MV-4-11 (cell line): ENCODE measurements at places on chromosomes 16 and 17.
A peak's percentile ranks its signal among the peaks of the same experiment; 100 is the strongest.

GRCh38 chr17:8062807-8063483 lies 24.1 kb downstream of the ALOX15B start:
- DNase-seq, result no peak

GRCh38 chr17:21004016-21004930 lies 38.5 kb downstream of the USP22 start:
- no peak for DNase-seq

DNA sequence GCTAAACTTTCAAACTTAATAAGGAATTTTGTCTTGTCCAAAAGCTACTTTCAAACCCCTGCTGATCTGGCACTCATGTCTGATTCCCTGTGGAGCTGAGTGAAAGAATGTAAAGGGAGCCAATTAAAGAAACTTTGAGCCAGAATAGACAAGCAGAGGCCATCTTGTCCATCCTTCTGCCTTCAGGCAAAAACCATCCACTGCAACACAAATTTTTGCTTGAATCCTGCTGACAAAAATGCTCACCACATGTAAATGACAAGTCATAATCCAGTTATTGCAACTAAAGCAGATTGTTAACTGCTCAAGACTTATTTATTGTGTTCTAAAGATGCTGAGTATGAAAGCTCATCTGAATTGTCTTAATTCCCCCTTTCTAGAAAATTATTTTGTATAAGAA lies 124.0 kb upstream of the HLF start:
- DNase-seq, result no peak

GRCh38 chr16:11797957-11798299 lies 870 bp upstream of the ZC3H7A start:
- no peak for DNase-seq

- DNase-seq, result peak; percentile 99
Observed at GRCh38 chr17:7644775-7645174, 6.0 kb upstream of the ATP1B2 start.

- no peak for DNase-seq
Observed at GRCh38 chr17:43737722-43738121, 20.9 kb downstream of the SOST start.

GRCh38 chr17:65055708-65056638 lies 567 bp downstream of the GNA13 start:
- DNase-seq, result peak; percentile 35

DNA sequence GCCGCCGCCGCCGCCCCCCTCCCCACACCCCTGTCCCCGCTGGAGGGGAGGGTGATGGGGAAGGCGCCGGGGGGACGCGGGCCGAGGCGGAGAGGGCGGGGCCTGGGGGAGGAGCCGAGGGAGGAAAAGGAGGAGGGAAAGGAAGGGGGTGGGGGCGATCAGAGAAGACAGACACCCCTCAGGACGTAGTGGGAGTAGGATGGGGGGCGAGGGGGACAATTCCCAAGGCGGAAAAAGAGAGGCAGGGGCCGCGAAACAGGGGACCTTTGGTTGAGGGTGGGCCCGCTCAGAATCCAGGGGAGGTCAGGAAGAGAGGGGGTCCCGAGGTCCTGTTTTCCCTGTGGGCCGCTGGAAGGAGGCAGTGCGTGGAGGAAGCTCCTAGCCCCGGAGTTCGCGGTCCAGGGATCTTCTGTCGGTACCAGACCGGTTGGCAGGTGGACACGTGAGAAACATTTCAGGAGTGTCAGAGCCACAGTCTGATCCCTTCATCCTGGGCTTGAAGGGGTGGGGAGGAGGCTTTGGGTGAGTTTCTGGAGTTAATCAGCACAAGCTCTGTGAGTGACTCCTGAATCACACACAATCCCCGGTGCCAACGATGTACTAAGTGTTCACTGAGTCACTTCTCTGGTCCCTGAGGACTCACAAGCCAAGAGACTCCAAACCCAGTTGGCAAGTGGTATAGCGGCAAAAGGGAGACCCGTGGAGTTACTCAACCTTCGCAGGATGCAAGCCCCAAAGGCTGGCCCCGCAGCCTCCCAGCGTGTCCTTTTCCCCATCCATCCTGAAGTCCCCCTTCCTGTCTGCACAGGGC lies at the start of gene XYLT1:
TSS of gene XYLT1 (minus strand) at position 53 of the 811 bp plus-strand sequence. CDS start 164 bp downstream, outside the sequence.
- peak; percentile 40 for DNase-seq

DNA sequence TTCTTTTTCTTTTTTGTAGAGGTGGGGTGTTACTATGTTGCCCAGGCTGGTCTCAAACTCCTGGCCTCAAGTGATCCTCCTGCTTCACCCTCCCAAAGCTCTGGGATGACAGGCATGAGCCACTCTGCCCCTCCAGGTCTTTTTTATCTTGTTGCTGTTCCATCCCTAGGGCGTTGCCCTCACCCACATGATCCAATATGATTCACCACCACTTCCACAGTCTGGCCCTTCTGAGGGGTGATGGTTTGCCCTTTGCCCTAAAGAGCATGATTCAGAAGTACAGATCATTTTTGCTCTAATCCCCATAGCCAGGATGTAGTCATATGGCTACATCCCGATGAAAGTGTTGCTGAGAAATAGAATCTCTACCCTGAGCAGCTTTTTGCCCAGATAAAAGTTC lies 18.8 kb downstream of the STX4 start:
- peak; percentile 83 for DNase-seq

DNA sequence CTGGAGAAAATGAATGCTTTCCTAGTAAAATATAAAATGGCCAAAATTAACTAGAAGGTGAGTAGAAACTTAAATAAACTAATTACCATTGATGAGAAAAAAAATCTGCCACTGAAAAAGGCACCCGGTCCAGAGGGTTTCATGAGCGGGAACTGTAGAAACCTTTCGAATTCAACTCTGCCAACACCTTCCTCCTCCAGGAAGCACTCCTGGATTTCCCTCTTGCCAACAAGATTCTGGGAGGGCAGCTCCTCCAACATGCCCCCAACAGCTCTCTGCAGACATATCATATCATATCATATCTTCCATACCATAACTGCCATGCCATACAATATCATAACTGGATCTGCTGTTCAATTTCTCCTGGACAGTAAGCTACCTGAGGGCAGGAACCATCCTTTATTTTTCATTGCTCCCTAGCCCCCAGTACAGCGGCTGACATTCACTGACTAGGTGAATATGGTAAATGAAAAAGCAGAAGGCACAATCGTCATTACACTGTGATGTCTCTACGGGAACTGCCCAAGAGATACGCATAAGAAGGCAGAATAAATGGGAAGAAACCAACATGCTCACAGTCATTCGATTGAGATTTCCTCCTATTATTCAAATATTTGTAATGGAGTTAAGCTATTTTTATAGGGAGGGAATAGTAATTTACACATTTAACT lies 9.2 kb downstream of the ARHGAP27 start:
- DNase-seq, result no peak

DNA sequence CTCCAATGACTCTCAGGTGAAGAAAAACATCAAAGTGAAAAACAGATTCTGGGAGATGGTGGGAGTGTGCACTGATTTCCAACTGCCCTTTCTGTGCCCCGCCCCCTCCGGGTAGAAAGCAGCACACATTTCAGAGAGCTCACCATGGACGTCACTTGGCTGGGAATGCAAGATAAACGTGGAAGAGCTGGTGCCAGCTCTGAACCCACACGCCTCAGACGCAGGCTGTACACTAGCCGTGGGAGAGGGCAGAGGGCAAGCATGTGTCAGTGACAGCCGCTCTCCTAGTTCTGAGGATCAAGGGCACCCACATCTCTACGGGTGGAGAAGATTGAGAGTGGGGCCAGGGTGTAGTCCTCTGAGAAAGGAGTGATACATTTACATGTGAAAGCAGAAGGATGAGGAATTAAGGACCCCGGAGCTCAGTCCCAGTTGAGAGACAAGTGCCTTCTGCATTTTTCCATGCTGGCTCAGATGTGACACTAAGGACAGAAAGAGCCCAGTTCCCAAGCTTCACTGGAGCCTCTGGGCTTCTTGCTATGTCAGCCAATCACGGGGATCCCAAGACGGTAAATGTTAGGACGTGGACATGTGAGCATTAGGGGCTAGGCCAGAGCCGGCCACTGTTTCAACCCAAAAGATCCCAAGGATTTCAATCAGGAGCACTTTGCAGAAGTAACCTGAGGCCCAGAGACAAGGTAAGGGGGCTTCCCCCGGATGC lies 101.3 kb downstream of the ZFHX3 start:
- DNase-seq, result no peak

DNA sequence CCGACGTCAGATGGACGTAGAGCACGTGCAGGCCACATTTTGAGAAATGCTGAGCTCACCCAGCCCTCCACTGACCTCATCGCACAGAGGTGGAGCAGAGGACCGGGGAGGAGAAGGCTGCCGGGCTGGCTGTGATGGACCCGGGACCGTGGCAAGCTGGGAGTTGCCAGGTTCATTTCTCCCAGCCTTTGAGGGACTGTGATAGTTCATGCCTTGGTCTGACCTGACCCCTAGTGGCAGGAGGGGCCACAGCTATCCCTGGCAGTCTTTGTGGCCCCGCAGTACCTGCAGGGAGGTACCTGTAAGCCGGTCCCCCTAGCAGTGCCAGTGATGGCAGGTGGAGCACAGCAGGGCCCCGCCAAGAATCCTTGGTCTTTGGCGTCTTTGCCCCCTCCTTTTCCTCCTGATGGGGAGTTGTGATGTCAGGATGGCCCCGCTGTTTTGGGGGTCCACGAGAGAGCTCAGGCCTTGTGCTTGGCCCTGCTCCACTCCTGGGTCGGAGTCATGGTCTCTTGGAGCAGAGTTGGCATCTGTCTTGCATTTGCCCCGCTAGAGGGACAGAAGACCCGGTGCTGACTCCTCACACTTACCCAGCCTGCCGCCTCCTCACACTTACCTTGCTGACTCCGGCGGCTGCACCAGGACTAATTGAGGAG lies 50.4 kb downstream of the OR1D5 start:
- peak; percentile 24 for DNase-seq

DNA sequence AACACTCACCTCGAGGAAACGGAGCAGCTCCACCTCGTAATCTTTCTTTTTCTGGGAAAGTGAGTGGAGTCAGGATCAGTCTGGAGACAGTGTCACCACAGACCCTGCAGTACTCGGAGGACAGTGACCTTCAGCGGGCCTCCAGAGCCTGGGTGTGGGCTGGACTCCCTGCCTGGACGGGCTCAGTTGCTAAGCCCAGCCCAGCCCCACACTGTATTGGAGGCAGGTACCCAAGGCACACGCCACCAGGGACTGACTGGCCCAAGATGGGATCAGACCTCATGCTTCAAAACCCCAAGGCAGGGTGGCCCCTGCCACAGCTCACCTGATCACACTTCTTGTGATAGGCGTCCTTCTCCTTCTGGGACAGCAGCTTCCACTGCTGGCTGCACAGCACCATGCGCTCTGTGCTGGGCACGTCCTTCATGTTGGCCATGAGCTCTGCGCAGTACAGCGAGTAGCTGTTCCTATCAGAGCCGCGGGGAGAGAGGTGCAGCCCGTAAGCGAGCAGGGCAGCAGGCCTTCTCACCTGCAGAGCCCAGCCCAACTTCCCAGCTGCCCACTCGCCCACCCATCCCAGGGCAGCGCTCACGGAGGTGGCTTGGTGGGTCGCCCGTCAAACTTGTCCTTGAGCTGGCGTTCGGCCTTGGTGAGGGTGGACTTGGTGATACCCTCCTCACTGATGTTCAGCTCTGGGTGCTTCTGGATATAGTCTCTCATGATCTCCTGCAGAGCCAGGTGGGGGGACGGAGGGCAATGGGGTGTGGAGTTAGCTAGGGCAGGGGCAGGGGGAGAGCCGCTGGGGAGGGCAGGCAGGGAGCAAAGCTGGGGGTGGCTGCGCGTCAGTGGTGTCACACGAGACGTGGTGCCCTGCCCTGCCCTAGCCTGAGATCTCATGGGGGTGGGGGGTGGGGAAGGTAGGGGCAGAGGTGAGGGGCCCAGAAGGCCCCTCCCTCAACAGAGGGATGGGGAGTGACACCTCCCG lies 7.9 kb downstream of the UBTF start:
- DNase-seq, result no peak

GRCh38 chr17:7315570-7316235 lies 543 bp upstream of the GPS2 start:
- no peak for DNase-seq

- peak; percentile 19 for DNase-seq
Observed at GRCh38 chr17:49959183-49959935, 9.6 kb upstream of the DLX4 start.

GRCh38 chr16:78659216-78659615 lies 559.8 kb downstream of the WWOX start:
- no peak for DNase-seq

GRCh38 chr17:35130392-35130791 lies 9.0 kb downstream of the FNDC8 start:
- DNase-seq, result no peak

DNA sequence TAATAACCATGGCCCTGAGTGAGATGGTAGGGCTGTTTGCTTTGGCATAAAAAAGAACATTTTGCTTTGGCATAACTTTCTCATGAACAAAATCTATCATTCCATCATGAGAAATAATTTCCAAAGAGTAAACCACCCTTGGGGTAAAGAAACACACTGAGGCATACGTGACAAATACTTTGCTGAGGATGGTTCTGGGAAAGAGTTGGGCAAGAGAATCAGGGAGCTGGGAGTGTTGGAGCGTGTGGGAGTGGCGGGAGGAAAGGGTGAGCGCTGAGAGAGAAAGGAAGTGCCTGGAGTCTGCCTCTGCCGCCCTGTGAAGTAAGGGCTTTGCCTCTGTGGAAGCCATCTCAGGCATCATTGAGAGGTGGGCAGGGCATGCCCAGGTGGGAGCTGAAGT lies 60.2 kb upstream of the ARHGAP44 start:
- DNase-seq, result no peak

DNA sequence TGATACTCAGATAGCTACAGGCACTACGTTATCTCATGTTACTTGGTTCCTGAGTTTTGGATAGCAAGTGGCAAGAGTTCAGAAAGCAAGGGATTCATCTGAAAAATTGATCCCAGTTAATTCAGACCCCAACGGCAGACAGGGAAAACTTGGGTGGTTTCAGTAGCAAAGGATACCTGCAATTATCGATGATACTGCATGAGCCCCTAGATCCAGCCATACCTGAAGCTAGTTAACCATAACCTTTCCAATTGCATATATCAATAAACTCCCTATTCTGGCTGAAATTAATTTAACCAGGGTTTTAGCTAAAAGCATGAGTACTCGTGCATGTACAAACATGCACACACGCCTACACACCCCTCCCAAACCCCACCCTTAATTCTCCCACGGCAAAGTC lies 4.3 kb downstream of the KNOP1 start:
- no peak for DNase-seq

DNA sequence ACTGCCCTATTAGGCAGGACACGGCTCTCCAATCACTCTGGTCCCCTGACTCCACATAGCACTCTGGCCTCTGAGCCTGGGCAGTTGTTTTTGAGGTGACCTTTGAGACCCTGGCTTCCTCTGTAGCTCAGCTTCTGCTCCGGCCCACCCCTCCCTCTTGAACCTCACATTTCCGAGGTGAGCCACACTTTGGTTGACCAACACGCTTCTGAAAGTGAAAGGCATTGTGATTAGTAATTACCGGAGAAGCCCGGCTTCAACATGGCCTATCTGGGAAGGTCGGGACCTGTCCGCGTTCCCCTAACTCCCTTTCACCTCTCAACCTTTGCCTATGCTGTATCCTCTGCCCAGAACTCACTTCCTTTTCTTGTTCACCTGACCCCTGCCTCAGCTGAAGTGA lies 10.3 kb upstream of the ITGAX start:
- peak; percentile 41 for DNase-seq
